Stimulated activated naive CD4-positive, alpha-beta T cell (primary cell): ENCODE measurements at places on chromosomes 16 and 17.

DNA sequence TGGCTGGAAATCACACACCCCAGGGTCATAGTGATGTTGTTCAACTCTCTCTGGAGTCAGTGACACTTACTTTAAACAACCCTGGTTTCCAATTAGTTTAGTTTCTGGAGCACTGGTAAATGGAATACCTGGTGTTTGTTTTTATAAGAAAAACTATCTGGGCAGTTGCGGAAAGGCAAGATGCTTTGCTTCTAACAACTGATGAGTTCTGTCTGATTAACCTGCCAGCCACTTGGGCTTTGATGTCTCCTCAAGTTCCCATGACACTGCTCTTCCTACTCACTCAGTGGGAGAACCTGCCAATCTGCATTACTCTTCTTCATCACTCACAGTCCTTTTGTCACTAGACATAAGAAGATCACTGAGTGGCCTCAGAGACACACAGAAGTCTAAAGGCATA lies 78.7 kb upstream of the MTMR4 start:
- DNase-seq, result no peak

GRCh38 chr16:57152096-57153093 lies 33.4 kb downstream of the PSME3IP1 start:
- DNase-seq, result no peak

DNA sequence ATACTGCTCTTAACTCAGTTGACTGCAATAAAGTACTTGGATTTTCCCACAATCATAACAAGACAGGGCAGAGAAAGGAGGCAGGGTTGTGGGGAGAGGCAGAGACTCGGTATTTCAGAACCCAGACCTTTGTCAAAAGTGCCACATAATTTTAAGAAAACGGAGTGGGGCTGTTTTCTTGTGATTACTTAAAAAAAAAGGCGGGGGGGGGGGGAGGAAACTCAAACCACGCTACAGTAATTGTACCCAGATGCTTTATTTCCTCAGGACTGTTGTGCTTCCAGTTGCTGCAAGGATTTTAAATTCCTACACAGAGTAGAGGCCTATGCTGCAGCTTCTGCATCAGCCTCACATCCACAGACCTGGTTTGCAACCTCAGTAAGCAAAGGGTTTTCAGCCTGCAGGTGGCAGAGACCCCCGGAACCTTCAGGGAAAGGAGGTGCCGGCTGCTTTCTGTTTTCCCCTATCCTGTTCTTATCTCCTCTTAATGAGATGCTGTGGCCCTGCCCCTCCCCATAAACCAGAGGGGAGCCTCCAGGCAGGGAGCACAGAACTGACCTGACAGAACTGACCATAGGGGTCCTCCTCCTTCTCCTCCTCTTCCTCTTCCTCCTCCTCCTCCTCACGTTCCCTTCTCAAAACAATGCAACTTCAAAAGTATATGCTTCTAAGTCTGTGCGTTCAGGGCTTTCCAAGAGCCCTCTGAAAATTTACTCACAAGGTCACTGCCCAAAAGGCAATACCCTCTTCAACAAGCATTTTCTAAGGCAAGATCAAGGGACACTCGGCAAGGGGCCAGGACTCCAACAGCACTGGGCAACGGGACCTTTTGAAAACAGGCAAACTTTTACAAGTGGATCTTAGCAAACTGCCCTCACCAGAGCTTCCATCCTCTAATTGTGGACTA lies 7.5 kb downstream of the AXIN2 start:
- no peak for DNase-seq

DNA sequence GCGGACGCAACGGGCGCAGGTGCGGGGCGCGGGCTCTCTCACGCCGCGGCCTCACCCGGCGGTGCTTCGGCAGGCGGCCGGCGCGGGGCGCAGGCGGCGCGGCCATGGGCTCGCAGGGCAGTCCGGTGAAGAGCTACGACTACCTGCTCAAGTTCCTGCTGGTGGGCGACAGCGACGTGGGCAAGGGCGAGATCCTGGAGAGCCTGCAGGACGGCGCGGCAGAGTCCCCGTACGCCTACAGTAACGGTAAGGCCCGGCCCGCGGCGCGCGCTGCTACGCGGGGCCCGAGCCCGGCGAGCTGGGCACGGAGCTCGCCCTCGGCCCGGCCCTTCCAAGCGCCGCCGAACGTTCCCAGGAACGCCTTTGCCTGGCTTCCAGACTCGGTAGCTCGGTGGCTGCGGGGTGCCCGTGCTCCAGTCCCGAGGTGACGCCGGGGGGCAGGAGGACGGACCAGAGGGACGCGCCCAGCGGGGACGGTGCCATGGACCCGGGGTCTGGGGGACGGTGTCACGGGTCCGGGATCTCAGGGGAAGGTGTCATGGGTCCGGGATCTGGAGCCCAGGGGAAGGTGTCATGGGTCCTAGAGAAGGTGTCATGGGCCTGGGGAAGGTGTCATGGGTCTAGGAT lies 435 bp downstream of the RAB40C start:
- peak; percentile 42 for DNase-seq

DNA sequence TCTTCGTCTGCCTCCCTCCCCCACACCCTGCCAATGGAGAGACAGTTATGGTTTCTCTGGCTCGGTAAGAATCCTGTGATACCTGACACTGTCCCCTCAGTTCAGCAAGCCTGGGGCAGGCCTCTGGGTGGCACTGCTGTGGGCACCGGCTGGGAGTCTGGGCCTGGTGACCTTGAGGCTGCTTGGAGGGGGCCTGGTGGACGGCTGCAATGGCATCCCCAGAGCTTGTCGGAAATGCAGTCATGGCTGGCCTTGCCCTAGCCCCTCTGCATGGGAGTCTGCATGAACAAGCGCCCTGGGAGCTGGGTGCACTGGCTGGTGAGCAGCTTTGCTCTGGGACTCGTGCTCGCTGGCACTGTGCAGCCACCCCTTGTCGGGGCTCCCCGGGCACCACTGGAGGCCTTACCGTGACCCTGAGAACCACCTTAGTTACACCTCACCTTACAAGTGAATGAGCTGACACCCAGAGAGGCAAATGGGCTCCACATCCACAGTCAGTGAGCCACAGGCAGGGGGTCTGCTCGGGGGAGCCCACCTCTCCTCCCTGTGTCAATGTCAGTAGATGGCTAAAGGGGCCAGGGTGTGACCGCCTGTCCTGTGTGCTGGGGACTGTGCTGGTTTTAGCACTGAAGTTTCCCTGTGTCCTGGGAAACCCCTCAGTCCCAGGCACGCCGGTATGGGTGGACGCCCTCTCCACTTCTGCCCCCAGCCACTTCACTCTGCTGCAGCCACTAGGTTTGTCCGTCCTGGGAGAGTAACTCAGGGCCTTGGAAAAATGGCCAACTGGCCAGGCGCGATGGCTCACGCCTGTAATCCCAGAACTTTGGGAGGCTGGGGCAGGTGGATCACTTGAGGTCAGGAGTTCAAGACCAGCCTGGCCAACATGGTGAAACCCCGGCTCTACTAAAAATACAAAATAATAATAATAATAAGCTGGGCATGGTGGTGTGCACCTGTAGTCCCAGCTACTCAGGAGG lies 1.4 kb downstream of the LGALS3BP start:
- DNase-seq, result no peak
